ENCODE measurements at places on chromosomes 3 and 15. TPM values are rescaled to one million over a fixed set of nuclear protein-coding genes. Genes with fewer than 3 reads are reported as not detected.

DNA sequence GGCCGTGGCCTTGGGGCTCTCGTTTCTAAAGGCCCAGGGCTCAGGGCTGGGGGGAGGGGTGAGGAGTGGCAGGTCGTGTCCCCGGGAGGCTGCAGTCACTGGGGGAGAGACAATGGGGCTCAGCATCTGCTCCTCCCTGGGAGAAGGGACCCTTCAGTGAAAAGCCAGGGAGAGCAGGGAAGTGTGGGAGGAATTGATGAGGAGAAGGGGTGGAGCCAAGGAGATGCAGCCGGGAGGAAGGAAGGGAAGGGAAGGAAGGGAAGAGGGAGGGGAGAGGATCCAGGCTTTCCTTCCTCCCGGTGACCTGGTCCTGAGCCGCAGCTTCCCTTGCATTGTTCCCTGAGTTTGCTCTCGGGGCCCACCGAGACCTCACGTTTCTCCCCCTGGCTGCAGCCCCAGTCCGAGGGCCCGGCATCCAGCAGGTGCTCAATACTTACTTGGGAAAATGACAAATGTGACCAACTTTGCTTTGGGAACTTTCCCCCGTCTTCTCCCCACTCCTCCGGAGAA, 1.4 kb upstream of the ZNF710 start:
- peak; percentile 62 for DNase-seq

DNA sequence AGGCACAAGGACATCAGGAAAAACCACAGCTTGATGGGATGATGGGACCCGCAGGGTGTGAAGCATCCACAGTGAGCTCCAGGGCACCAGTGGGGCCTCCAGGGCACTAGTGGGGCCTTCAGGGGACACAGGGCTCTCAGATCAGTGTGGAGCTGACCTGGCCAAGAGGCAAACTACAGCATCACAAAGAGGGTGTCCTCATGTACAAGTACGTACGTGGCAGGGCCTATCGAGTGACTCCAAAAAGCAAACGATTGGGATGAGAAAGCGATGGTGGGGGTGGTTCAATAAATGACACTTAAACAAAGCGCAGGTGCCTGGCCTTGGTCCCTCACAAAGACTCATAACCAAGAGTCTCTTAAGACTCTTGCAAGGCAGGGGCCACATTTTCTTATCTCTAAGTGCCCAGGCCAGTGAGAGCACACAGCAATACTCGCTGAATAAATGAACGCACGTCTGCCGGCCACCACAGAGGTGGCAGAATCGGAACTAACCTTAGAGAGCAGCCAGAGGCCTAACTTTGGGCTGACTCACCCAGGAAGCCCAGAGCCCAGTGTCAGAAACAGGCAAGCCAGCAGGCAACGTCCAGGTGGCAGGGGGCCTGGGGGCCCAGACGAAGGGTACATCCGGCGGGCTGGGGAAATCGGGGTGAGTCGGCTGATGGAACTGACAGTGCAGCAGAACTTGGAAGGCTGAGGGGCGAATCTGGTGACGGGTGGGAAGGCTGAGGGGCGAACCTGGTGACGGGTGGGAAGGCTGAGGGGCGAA, 8.7 kb downstream of the PCSK6 start:
- DNase-seq = no peak

DNA sequence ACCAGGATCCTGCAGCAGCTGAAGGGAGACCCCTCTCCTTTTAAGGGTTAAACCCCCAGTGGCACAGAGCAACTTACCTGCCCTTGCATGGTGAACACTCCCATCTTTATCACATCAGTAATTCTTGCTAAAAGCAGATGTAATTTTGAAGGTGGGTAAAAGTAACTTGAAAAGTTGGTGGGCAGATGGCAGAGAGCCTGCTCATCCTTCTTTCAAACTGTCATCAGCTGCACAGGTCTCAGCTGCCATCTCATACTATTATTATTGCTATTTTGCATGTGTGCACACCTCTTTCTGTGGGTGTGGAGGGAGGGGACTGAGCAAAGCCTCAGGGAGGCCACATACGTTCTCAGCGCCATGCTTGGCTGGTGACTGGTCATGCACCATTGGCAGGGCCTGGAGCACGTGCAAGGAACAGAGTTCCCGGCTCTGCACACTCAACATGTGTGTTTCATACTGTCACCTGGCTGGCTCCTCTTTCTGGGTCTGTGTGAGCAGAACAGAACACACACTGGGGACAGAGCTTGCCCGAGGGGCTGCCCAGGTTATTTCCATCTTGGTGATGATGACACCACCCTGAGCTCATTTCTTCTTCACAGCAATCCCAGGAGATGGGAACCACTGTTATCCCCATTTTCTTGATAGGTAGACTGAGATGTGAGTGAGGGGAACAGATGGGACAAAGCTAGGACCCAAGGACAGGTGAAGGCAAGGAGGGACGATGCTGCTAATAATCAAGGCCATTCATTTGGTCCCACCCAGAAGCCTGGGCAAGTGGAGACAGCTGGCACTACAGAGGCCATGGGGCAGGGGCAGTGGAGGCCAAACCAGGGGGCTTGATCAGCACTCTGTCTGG, 95.8 kb upstream of the KLF13 start:
- no peak for DNase-seq

- no peak for DNase-seq
Observed at GRCh38 chr3:66298591-66298990, 77.8 kb downstream of the SLC25A26 start.

GRCh38 chr3:29747991-29748390, 467.1 kb downstream of the RBMS3 start:
- DNase-seq = no peak

DNA sequence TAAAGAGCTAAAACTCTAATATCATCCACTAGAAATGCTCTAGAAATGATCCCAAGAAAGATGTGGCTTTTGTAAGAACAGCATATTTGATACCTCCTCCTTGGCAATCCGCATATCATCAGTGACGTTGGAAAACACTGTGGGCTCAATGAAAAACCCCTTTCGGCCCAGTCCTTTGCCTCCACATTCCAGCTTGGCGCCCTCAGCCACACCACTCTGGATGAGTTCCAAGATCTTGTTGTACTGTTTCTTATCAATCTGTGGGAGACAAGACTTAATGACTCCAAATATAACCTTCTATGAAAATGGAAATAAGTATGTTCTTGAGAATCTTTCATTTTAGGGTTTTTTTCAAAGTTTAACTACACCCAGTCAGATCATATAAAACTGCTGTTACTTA, 103.6 kb downstream of the ALDH1A2 start:
- no peak for DNase-seq

- no peak for DNase-seq
Observed at GRCh38 chr3:126918355-126918821, 64.5 kb upstream of the PLXNA1 start.

GRCh38 chr3:139227827-139228226, 116.0 kb upstream of the MRPS22 start:
- DNase-seq = no peak

GRCh38 chr3:161413855-161414210, 42.5 kb upstream of the SPTSSB start:
- DNase-seq = no peak

Gene SLC2A2
- not detected for polyA plus RNA-seq

Gene SLC24A5
- 0.14 TPM for polyA plus RNA-seq

Gene TFRC
- polyA plus RNA-seq = 45.6 TPM

Gene GOLGA8S
- 0.79 TPM for polyA plus RNA-seq

Data from hindlimb muscle (tissue), 1 donor.